ENCODE measurements at places on chromosomes 4 and X.

DNA sequence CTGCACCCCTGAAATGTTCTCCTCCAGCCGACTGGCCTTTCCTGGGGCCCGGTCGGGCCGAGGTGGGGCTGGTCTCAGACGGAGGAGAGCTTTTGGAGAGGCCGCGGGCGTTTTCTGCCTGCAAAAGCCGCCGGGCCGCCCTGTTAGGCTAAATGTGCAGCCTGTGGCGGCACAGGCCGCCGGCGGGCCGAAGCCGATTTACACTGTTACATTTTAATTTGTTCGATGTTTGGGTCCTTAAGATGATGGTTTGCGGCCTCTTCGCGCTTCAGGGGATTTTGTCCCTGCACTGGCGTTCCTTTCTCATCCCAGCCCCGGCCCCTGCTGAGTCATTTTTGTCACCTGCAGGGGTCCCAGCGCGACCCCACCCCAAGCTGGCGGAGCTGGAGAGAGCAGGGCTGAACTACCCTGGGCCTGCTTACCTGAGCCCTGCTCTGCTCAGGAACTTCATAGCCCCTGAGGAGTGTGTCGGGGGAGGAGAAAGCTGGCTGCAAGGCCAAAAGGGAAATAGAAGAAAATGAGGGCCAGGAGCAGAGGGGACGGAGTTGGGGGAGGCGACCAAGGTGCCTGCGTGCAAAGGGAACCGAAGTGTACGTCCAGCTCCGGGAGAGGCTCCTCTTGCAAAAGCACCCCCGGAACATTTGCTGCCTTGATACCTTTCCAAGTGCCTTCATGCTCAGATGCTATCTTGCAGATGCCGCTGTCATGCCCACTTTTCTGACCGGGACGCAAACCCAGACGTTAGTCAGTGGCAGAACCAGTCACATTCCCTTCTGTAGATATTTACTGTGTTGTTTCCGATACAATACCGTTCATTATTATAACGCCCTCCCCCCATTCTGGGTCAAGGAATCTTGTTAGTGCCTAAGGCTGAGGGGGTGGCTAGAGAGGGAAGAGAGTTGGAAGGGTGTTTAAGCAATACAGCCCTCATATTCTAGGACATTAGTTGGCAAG is 977 bp upstream of the RBBP7 start:
- DNase-seq = peak; percentile 24

DNA sequence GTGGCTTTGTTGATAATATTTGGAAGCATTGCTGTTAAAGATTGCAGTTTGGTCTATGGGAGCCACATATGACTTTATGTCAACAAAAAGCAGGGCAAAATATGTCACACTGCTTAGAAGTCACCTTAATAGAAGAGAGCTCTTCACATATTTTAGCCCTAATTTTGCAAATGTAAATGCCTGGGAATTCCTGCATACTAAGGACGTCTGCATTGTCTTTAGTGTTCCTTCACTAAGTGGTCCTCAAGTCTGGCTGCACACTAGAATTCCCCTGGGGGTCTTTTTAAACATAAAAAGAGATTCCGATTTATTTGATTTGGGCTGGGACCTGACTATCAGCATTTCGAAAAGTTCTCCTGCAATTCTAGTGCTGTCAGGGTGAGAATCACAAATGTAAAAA is 495.1 kb upstream of the FAM241A start:
- DNase-seq = no peak

GRCh38 chr4:185576962-185577950 is 41.9 kb upstream of the PDLIM3 start:
- DNase-seq = no peak

DNA sequence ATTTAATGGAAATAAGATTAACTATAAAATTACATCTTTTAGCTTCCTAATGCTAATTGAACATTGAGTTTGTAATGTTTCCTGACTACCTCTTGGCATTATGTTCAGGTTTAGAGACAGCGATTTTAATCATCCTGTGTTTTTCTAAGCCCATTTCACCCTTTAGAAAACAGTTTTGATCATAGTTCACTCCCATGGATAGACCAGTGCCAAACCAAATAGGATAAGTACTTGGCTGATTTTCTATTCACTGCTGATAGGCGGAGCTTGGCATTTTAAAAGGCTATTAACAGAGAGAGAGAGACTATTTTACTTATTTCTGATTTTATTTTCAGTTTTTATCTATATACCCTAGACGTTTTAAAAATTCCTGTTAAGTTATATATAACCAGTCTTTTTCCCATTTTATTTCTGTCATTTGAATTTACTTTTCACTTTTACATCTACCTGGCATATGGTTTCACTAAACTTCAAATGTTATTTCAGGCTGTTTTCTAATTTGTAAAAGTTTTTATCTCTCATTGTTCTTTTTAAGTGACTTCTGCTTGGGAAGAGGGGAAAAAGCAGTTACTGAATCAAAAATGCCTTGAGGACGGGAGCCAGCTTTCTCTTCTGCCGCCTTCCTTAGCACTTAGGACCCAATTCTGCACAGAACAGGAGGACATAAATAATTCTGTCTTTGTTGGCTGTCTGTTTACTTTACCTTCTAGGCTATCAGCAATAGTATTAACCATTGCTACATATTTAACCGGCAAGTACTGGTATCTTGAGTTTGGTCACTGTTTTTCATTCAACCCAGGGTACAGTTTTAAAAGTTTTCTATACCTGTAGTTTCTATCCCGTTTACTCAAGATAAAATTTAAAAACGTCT is 46.4 kb downstream of the SGMS2 start:
- DNase-seq = no peak

- DNase-seq = no peak
Observed at GRCh38 chrX:46863072-46863471, 26.2 kb downstream of the RP2 start.

GRCh38 chr4:119783189-119783983 is 154.8 kb upstream of the PDE5A start:
- no peak for DNase-seq

DNA sequence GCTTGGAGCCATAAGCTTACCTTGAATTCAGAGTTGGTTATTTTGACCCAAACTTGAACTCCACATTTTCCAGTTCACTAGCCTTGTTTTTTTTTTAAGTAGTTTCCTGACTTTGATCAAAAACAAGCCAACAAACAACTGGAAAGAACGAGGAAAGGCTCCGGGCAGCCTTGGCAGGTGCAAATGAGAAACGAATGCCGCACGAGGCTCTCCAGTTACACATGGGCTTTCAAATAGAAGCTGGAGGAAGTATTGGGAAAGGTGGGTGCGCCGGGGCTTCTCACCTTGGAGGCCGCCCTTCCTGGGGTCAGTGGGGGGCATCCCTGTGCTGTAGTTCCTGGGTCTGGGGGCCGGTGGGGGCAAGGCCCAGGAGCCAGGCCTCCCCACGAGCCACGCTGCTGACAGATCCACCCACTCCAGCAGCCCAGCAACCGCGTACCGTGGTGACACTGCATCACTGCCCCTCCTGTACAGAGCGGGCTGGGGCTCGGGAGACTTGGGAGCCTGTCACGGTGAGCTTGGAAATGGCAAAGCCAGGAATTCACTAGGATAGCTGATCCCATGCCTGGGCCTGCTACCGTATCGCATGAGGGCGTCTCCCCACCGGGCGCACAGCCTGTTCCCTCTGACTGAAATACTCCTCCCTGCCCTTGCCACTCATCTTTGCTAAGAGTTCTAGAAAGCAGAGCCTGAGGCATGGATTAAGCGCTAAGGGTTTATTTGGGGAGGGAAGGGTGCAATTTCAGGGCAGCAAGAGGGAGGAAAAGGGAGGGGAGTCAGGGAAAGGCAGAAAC is 50.9 kb upstream of the ADRA2C start:
- DNase-seq = no peak

DNA sequence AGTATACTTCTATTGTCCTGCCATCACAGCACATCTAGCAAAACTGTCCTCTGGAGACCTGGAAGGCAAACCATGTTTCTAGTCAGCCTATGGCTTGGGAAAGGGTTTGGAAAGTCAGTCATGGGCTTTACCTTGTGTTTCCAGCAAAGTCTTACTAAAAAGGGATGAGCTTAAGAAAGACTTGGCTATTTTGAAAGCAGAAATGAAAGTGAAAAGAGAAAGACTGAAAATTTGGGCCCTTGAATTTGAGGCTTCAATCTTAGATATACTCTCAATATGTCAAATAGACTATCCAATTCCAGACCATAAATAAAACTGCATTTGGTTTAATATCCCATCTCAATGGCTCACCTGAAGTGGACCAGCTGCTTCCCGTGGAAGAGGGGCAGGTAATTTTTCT is 127.9 kb downstream of the ZNF330 start:
- DNase-seq = no peak

Data from Ammon's horn (tissue), 1 donor.